Omental fat pad (tissue), 4 donors: ENCODE measurements at places on chromosomes 11 and 22.

DNA sequence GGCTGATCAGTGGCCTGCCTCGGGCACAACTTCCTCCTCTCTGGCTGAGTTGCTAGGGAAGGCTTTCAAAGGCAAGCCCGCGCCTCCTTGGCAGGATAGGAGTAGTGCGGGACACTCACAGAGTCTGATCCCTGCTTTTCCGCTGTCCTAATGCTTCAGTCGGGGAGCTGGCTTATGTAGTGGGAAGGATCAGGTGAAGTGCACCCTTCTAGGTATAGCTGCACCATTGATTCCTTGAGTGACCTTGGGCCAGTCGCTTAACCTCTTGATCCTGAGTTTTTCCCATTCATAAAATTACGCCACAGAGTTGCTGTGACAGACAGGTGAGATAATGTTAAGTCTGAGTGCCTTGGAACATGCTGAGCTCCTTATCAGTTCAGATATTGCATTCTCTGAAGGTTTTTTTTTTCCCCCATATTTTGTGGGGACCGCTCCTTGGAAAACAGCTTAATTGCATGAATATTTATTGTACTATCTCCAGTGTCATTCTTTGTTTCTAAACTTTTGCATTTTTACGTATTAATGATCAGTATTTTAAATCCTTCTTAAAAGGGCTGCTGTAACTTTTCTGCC is 961 bp downstream of the IPO7 start:
- DNase-seq, result no peak

- no peak for DNase-seq
Observed at GRCh38 chr22:36938886-36939285, 25.5 kb downstream of the CSF2RB start.

DNA sequence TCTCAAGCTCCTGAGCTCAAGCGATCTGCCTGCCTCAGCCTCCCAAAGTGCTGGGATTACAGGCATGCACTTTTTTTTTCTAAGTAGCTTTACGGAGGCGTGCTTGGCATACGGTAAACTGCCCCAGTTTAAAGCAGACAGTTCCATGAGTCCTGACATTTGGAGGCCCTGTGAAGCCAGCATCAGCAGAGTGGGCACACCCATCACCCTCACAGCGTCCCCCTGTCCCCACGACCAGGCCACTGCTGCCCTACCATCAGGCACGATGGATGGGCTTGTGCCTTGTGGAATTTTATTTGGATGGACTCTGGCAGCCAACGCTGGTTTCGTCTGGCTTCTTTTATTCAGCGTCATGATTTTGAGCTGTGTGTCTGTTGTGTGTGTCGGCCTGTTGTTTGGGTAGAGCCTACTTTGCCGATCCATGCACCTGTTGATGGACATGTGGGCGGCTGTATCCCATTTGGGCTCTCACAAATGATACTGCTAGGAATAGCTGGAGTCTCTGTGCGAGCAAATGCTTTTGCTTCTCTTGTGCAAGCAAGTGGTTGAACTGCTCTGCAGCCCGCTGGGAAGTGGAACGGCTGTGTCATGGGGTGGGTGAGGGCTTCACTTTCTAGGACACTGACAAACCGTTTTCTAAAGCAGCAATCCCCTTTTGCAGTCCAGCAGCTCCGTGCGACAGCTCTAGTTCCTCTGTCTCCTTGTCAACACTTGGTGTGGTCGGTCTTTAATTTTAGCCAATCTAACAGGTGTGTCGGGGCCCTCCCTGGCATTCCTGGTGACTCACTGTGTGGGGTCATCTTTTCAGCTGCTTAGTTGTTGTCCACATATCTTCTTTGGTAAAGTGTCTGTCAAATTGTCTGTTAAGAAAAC is 23.8 kb downstream of the KCNQ1 start:
- peak; percentile 6 for DNase-seq

- DNase-seq, result no peak
Observed at GRCh38 chr11:76787911-76788596, 4.9 kb downstream of the TSKU start.

GRCh38 chr11:74138021-74138420 is 32.8 kb downstream of the C2CD3 start:
- no peak for DNase-seq

GRCh38 chr11:16603245-16603644 is 135.2 kb upstream of the C11orf58 start:
- DNase-seq, result no peak

- no peak for DNase-seq
Observed at GRCh38 chr11:69411257-69411924, 70.1 kb upstream of the LINC01488 start.

DNA sequence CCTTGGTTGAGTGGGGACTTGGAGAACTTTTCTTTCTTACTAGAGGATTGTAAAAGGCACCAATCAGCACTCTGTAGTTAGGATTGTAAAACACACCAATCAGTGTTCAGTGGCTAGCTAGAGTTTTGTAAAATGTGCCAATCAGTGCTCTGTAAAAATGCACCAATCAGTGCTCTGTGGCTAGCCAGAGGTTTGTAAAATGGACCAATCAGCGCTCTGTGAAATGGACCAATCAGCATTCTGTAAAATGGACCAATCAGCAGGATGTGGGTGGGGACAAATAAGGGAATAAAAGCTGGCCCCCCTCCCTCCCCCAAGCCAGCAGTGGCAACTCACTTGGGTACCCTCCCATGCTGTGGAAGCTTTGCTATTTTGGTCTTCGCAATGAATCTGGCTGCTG is 5.5 kb upstream of the DRG1 start:
- no peak for DNase-seq

DNA sequence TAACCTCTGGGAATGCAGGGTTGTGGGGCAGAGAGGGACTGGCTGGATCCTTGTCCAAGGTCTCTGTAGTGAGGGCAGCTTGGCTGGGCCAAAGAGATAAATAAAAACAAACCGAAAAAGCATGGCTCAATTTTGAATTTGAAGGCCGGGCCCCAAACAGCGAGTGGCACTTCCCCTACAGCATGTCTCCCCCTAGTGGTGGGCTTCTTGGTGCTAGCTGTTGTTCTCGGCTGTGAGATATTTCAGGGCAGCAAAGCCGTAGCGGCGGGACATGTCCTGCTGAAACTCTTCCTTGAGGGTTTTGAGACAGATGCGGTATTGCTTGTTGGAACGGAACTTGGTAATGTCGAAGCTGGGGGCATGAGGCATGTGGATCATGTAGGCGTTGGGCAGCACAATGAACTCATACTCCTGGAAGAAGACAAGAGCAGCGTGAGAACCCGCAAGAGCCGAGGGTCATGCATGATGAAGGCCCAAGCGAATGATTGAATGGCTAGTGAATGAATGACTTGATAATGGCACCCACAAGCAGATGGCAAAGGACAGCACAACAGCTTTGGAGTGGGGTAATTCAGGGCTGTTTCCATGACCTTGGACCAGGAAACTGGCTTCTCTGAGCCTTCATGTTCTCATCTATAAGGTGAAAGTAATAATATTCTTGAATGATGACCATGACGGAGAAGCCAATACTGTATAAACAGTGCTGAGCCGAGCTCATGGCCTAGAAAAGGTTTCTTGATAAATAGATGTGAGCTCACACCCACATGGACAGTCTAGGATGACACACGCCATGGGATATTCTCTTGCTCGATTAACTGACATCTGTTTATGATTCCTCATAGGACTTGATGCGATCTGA is 216.3 kb upstream of the SYN3 start:
- no peak for DNase-seq
